ENCODE measurements at places on chromosomes 5 and 9. TPM values are rescaled to one million over a fixed set of nuclear protein-coding genes. Genes with fewer than 3 reads are reported as not detected.

- peaks cover 7% of the 10 kb centered on the region for H3K4me1 ChIP-seq
- no peak overlapping the region for H3K4me3 ChIP-seq
Measured at GRCh38 chr9:69314547-69314946, 10.5 kb upstream of the ENTREP1 start.

DNA sequence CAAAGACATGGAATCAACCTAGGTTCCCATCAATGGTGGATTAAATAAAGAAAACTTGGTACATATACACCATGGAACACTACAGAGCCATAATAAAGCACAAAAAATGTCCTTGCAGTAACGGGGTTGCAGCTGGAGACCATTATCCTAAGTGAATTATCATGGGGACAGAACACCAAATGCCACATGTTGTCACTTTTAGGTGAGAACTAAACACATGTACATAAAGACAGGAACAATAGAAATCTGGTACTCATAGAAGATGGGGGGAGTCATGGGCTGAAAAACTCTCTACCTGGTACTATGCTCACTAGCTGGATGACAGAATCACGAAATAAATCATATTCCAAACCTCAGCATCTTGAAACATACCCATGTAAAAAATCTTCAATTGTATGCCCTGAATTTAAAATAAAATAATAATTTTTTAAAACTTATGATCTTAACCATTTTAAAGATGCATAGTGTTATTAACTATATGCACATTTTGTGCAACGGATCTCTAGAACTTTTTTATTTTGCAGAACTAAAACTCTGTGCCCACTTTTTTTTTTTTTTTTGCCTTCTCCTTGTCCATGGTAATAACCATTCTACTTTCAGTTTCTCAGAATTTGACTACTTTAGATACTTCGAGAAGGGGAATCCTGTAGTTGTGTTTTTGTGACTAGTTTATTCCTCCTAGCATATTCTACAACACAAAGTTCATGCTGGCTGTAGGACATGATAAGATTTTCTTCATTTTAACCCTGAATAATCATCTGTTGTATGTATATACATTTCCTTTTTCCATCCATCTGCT is 1081.6 kb upstream of the ACO1 start:
- H3K4me3 ChIP-seq, result no peak overlapping the region
- peaks cover 2% of the 10 kb centered on the region for H3K27me3 ChIP-seq
- no peaks in the 10 kb centered on the region for H3K36me3 ChIP-seq

DNA sequence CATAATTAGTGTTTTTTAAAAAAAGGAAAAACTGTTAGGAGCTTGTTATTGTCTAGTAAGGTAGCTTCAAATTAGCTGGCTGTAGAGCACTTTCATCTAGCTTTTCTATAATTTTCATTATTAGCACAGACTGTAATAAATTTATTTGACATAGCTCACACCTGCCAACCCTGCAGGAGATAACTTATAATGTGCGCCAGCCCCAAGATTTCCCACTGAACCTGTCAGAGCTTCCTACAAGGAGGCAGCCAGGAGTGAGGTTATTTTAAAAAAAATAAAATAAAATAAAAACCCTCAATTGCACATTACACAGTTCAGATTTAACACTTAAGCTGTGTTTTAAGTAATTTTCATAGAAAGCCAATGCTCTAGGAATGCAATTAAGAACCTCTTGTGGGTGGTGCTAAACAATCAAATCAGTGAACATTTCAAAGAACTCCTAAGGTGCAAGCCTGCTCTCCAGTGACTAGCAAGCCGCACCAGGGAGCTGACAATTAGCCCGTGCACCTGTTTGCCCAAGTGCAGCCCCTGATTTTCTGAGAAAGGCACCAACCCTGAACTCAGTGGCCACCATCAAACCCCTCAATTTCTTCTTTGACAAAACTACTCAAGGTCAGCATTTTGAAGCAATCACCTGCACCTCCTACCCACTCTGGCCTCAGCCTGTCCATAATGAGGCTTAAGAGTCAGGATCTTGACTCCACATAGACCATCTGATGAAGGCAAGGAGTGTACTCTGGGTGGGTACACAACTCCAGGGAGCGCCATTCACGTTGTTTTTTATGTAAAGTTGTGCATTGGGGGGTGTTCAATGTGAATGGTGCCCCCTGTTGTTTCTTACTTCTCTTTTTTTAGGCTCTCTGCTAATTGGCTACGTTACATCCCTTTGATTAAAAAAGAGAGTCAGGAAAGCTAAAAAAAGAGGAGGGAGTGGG is 385.3 kb upstream of the WWC1 start:
- H3K27ac ChIP-seq, result no peak overlapping the region
- H3K4me3 ChIP-seq, result no peak overlapping the region
- peaks cover 10% of the 10 kb centered on the region for H3K27me3 ChIP-seq
- peaks cover 5% of the 10 kb centered on the region for H3K4me1 ChIP-seq
- DNase-seq, result no peak

DNA sequence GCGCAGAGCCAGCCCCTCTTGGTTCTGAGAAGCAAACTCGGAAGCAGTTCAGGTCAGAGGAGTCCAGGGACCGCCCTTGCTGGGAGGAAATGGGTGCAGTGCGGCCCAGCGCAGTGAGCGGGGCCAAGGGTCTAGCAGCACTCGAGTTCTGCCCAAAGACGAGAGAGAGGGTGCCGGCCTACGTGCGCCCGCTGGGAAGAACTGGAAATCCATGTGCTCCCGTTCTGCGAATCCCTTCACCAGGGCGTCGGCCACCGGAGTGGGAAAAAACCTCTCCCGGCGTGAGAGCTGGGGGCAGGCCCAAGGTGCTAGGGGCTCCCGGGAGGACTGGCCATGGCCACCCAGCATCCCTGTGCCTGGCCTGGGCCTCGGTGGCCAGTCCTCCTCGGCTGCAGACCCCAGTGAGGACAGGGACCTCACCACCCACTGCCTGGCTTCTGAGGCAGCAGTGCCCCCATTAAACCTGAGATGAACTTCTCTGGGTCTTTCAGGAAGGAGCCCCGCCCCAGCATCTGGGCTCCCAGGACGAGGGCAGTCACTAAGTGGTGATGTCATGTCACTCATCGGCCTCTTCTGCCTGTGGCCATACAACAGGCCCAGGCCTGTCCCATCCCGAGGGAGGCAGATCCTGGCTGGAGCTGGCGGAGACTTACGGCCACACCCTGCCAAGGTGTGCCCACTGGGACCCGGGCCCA is 10.6 kb downstream of the TMEM250 start:
- H3K4me1 ChIP-seq, result peaks cover 36% of the 10 kb centered on the region
- H3K27me3 ChIP-seq, result peaks cover 6% of the 10 kb centered on the region
- H3K4me3 ChIP-seq, result peak overlapping the region; percentile 28
- no peak overlapping the region for H3K27ac ChIP-seq
- no peak for DNase-seq
- H3K36me3 ChIP-seq, result no peaks in the 10 kb centered on the region

- H3K36me3 ChIP-seq, result no peaks in the 10 kb centered on the region
- H3K27ac ChIP-seq, result no peak overlapping the region
- H3K4me1 ChIP-seq, result peaks cover 5% of the 10 kb centered on the region
- H3K27me3 ChIP-seq, result no peaks in the 10 kb centered on the region
- DNase-seq, result no peak
- H3K4me3 ChIP-seq, result no peak overlapping the region
Measured at GRCh38 chr5:99169309-99169708, 240.5 kb upstream of the CHD1 start.

DNA sequence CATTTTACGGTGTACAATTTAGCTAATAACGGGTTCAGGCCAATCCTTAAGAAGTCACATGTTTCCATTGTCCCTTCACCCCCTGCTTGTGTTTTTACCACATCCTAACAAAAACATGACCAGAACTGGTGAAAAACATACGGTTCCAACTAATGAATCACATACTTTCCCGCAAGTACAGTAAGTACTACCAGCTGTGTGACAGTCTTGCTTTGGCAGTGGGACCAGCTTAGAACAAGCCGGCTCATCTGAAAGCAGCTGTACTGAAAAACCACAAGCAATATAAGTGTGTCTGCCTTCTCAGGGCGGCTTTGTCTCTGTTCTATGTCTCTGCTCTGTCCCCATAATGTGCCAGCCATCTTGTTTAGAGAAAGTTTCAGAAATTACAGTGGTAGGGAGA is 242.5 kb downstream of the BNC2 start:
- no peaks in the 10 kb centered on the region for H3K27me3 ChIP-seq
- H3K4me3 ChIP-seq, result no peak overlapping the region
- peaks cover 52% of the 10 kb centered on the region for H3K4me1 ChIP-seq
- H3K27ac ChIP-seq, result peak overlapping the region; percentile 45
- H3K36me3 ChIP-seq, result no peaks in the 10 kb centered on the region

DNA sequence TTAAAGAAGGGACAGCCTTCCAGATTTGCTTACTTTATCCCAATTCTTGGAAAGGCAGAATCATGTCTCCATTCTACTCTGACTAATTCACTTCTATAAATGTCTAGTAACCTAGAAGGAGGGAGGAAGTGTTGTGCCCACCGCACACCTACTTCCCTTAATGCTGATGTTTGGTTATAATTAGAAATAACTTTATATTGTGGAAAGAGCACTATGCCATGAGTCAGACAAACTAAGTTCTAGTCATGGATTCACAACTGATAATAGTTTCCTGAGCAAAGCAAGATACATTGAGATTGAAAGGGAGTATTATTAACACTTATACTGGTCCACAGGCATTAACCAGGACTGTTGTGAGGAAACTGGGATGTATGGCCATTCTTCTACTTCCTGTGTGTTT is 345.9 kb upstream of the RPS23 start:
- H3K4me3 ChIP-seq, result no peak overlapping the region
- no peak for DNase-seq
- H3K27me3 ChIP-seq, result no peaks in the 10 kb centered on the region
- no peaks in the 10 kb centered on the region for H3K36me3 ChIP-seq

DNA sequence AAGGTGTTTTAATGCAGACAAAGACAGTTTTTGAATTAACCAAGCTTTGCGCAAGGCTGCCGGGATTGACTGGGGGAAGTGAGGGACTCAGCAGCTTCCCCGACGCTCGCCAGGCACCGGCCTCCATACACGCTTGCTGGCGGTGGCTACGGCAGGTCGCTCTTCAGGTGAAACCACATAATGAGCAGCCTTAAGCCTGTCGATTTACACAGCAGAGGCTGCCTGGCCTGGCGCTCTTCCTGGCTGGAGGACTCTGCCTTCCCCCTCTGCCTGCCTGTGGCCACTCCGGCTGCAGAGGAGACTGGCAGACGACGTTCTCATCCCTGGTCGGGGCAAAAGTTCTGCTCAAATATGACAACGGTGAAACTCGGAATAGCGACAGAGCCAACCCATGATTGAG is 9.0 kb upstream of the NOTCH1 start:
- H3K4me3 ChIP-seq, result no peak overlapping the region
- no peak for DNase-seq
- peak overlapping the region; percentile 80 for H3K27ac ChIP-seq
- H3K27me3 ChIP-seq, result no peaks in the 10 kb centered on the region

DNA sequence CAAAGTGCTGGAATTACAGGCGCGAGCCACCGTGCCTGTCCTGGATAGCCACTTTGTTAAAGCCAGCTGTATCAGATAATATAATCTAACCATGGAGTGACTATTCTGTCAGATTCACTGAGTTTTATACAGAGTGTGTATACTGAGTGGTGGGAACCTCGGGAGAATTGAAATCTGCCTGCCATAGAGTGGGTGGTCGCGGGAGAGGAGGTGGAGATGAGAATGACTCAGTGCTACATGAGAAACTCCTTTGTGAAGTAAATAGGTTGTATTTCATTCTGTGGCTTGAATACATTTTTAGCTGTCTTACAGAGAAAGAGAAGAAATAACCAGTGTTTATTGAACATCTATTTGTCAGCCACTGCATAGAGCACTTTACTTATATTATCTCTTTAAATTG is 26.4 kb downstream of the ATP6V0E1 start:
- H3K27ac ChIP-seq, result peak overlapping the region; percentile 1
- no peak for DNase-seq
- no peaks in the 10 kb centered on the region for H3K36me3 ChIP-seq

- H3K4me1 ChIP-seq, result peaks cover 6% of the 10 kb centered on the region
- no peaks in the 10 kb centered on the region for H3K36me3 ChIP-seq
- H3K27ac ChIP-seq, result no peak overlapping the region
- DNase-seq, result no peak
- H3K4me3 ChIP-seq, result no peak overlapping the region
- no peaks in the 10 kb centered on the region for H3K27me3 ChIP-seq
Measured at GRCh38 chr5:53884844-53885243, 324.4 kb downstream of the NDUFS4 start.

GRCh38 chr5:82519558-82519957 is 241.4 kb upstream of the RPS23 start:
- H3K27ac ChIP-seq, result no peak overlapping the region
- no peaks in the 10 kb centered on the region for H3K36me3 ChIP-seq
- no peak overlapping the region for H3K4me3 ChIP-seq
- H3K4me1 ChIP-seq, result no peaks in the 10 kb centered on the region

- no peaks in the 10 kb centered on the region for H3K36me3 ChIP-seq
- no peaks in the 10 kb centered on the region for H3K27me3 ChIP-seq
- DNase-seq, result no peak
- H3K4me3 ChIP-seq, result no peak overlapping the region
- peaks cover 6% of the 10 kb centered on the region for H3K4me1 ChIP-seq
- H3K27ac ChIP-seq, result no peak overlapping the region
Measured at GRCh38 chr5:9947225-9947714, 302.4 kb downstream of the ATPSCKMT start.

DNA sequence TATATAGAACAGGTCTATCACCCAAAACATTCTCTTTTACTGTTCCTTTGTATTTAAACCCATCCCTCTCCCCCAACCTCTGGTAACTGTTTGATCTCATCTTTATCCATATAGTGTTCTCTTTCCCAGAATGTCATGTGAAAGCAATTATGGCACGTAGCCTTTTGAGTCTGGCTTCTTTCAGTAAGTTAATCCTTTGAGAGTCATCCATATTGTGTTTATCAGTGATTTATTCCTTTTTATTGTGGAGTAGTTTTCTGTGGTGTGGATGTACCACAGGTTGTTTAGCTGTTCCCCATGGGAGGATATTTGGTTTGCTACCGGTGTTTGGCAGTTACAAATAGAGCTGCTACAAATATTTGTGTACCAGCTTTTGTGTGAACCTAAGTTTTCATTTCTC is 38.0 kb downstream of the HMGXB3 start:
- peaks cover 10% of the 10 kb centered on the region for H3K4me1 ChIP-seq
- no peak for DNase-seq
- H3K27me3 ChIP-seq, result no peaks in the 10 kb centered on the region

DNA sequence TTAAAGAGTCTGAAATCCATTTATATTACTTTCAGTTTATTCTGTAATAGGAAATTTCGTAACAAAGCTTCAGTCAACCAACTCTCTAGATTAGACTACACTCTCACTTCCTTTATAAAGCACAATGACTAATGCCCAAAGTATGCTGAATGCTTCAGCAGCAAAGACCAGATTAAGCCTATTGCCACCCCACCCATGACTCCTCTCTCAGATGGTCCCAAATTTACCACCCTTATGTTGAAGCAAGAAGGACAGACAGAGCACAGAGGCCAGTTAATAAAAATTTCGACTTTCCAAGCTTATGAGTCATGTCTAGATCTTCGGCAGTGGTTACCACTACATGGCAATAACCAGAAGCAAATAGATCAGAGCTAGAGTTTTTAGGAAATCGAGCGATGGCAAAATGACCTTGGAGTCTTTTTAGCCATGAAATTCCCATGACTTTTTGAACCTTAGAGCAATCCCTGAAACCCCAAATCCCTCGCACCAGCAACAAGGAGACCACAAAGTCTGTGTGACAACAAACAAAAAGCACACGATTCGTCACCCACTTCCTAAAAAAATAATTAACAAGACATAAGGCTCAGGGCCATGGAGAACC is 287.8 kb upstream of the RASA1 start:
- no peaks in the 10 kb centered on the region for H3K27me3 ChIP-seq
- no peaks in the 10 kb centered on the region for H3K36me3 ChIP-seq
- no peak for DNase-seq

Gene CDH10
- total RNA-seq, result 25.4 TPM

Gene ZNF454
- total RNA-seq, result 1.2 TPM

Gene CDH6
- 0.47 TPM for total RNA-seq

Gene ANAPC2
- total RNA-seq, result 86.1 TPM

Gene ERAP2
- 0.68 TPM for total RNA-seq

Gene PIP5K1B
- total RNA-seq, result 1.3 TPM

Gene ADAMTS12
- total RNA-seq, result 13.5 TPM

Gene OR1Q1
- not detected for total RNA-seq

Gene GRM6
- not detected for total RNA-seq

Gene TERT
- 0.33 TPM for total RNA-seq
